Caki2 (cell line): ENCODE measurements at places on chromosomes 6 and 20. TPM values are rescaled to one million over a fixed set of nuclear protein-coding genes. Genes with fewer than 3 reads are reported as not detected.

- no peak for DNase-seq
These were observed 91.3 kb upstream of the PRDM1 start for GRCh38 chr6:105994591-105995390.

DNA sequence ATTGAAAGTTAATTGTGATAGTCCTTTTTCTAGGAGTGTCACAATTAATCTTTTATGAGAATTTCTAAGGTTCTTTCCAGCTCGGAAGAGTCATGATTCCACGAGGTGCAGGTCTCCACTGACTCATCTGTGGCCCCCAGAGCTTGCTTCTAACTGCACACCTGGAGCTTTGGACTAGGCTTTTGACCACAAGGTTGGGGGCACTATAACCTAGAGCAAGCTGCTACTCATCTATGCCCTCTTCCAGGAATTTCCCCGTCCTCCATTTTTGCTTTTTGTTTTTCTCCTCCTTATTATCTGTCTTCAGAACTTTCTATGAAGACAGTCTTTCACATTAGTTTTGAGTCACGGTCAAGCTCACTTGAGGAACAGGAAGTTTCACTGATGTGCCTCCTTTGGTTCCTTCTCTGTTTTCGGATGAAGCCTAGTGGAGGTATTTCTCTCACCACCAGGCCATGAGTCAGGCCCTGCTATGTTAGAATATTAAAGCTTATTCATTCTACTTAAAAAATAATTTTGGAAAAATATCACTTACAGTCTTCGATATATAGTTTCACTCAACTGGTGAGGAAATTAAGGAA is 119.2 kb upstream of the INSM1 start:
- no peak for DNase-seq

GRCh38 chr6:101163611-101164010 is 229.9 kb upstream of the GRIK2 start:
- DNase-seq = no peak

GRCh38 chr20:15071085-15071808 is 733.8 kb upstream of the FLRT3 start:
- DNase-seq = no peak

GRCh38 chr6:133637874-133638273 is 251.0 kb upstream of the TCF21 start:
- DNase-seq = no peak

DNA sequence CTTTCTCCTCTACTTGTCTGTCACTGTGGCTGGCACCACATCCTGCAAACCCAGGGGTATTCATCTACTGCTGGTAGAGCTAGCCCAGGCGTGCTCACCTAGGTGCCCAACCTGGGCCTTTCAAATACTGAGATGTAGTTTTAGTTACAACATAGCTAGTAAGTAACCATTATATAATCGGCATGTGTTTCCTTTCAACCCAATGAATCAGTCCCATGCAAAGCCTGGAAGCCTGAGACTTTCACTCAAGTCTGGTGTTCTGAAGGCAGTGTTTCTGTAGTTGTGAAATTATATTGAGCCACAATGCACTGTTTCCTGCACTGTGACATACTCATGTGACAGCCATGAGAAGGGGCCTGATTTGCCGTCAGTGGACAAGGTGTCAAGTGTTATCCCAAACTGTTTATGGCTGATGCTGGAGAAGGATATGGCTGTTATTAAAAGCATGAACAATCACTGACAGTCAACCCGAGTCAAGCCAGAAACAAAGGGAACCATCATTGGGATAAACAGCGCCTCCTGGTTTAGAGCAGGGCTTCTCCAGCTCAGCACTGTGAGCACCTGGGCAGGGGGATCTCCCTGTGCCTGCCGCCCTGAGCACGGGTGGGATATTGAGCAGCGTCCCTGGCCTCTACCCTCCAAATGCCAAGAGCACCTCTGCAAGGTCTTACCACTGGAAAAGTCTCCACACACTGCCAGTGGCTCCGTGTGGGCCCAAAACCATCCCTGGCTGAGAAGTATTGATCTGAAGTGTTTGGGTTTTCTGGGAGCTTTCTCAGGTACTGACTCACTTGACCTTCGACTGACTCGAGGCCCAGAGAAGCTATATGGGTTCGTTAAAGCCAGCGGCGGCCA is 1.6 kb downstream of the PSMA7 start:
- DNase-seq = no peak

DNA sequence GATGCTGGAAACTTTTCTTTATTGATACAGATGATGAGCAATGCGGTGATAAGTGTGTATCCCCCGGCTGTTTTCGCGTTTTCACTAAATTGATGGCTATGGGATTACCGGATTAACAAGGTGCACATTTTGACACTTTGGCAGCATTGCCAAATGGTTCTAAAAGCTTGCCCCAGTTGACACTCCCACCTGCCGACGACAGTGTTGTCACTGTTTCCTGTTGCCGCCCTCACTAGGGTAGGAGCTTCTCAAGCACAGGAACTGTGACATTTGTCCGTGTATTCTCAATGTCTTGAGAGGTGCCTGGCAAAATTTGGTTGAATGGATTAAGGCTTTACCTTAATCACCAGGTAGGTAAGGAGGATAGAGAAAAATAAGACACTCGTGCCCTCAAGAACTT is 9.8 kb upstream of the MAPK13 start:
- DNase-seq = no peak

DNA sequence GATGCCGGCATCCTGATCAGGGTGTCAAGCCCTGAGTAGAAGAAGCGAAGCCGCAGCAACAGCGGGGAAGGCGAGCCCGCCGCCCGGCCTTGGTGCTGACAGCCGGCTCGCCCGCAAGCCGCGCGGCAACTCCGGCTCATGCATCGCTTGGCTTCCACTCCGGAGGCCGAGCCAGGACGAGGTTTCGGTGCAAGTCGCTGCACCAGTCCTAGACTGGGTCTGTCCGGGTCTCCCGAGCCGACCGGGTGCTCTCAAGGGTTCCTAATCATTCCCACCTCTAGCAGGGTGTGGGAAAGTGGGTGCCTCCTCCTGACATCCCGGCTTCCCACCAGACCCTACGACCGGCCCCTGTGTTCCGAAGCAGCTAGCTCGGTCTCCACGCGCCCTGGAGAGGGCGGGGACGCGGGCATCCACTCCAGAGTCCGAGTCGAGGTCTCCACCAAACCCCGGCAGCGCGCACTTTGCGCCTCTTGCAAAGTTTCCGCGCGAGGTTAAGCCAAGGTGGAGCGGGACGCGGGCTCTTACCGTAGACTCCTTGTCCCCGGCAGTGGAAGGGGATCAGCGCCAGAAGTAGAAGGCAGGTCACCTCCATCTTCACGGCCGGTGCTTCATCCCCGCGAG is 1.4 kb downstream of the MDGA1 start:
- peak; percentile 20 for DNase-seq

DNA sequence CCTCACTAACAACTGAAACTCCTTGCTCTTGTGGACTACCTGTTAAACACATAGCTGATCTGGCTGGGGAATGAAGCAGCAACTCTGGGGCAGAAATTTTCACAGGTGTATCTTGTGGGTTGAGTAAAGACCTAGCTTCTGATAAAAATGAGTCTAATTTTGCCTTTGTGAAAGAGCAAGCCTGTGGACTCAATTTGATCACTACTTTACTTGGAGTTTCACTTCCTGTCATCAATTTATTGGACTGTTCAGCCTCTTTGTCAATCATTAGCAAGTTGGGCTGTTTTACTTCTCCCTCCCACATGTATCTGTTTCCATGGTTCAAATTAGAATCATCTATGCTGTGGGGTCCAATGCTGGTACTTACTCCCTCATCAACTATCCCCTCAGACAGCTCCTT is 29.6 kb upstream of the CRIP3 start:
- no peak for DNase-seq

DNA sequence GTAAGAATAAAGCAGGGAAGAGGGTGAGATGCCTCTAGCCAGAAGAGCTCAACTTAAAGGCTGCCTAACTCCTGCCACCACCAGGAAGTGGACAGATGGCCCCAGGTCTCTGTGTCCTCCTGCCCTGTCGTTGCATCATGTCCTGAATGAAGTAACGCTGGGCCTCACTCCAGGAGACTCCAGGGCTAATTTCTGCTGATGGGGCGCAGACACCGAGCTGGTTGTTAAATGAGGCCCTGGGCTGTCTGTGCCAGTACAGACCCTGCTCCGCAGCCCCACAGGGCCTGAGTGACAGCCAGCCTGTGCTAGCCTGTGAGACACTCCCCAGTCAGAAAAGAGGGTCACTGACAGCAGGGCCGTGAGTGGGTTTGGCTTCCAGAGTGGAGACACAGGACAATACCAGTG is 6.5 kb downstream of the IP6K3 start:
- DNase-seq = no peak

The C6orf118 gene
- not detected in 2 replicates for total RNA-seq

The AVP gene
- not detected in 2 replicates for total RNA-seq

DNA sequence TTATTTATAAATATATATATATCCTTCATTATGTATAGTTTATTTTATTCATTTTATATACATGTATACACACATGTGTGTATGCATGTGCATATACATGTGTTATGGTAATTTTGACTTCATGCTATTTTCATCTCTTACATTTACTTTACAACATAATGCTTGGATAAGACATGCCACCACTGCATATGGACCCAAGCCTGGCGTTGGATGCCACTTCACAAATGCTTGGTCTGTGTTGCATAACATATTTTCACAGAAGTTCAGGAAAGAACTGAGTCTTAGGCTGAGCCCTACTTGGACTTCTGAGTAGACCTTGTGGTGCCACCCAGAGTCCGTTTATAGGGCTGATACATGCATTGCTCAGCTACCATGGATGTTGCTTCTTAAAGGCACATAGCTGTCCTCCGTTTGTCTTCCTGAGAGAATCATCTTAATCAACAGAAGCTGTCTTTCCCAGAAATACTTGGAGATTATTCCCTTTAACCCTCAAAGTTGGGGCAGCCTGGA is 337.8 kb downstream of the BTBD3 start:
- no peak for DNase-seq

GRCh38 chr6:112040956-112041355 is 12.9 kb upstream of the CCN6 start:
- DNase-seq = no peak

- DNase-seq = no peak
These were observed 8.7 kb upstream of the GMEB2 start for GRCh38 chr20:63635431-63636141.

The EHMT2 gene
- total RNA-seq = 74.6 and 79.0 TPM in 2 replicates

- DNase-seq = no peak
These were observed 188.8 kb upstream of the BTBD3 start for GRCh38 chr20:11728937-11729336.

GRCh38 chr6:37525460-37526357 is 26.0 kb upstream of the CCDC167 start:
- DNase-seq = no peak

The CCN2 gene
- 157 and 173 TPM in 2 replicates for total RNA-seq

DNA sequence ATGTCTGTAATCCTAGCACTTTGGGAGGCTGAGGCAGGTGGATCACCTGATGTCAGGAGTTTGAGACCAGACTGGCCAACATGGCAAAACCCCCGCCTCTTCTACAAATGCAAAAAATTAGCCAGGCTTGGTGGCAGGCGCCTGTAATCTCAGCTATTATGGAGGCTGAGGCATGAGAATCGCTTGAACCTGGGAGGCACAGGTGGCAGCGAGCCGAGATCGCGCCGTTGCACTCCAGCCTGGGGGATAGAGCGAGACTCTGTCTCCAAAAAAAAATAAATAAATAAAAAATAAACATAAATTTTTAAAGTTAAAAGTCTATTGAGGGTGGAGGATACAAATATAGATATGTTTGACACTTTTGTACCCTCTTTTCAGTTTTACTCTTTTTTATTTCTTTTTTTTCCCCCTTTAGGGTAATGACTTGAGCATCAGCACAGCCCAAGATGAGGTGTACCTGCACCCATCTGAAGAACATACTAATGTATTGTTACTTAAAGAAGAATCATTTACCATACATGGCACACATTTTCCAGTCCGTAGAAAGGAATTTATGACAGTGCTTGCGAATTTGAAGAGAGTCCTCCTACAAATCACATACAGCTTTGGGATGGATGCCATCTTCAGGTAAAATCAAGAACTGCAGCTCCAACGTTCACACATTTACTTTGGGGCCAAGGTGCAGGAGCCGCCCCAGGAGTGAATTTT is 368.9 kb downstream of the LAMA2 start:
- DNase-seq = peak; percentile 56
